ENCODE measurements at places on chromosomes 1 and 21. TPM values are rescaled to one million over a fixed set of nuclear protein-coding genes. Genes with fewer than 3 reads are reported as not detected.
A peak's percentile ranks its signal among the peaks of the same experiment; 100 is the strongest.

HPDL gene
- total RNA-seq: not detected

CLIC6 gene
- total RNA-seq: 10.0 TPM

WNT3A gene
- 0.29 TPM for total RNA-seq

NBPF4 gene
- total RNA-seq: not detected

PSRC1 gene
- total RNA-seq: 4.3 TPM

TDRD5 gene
- total RNA-seq: 5.7 TPM

DNA sequence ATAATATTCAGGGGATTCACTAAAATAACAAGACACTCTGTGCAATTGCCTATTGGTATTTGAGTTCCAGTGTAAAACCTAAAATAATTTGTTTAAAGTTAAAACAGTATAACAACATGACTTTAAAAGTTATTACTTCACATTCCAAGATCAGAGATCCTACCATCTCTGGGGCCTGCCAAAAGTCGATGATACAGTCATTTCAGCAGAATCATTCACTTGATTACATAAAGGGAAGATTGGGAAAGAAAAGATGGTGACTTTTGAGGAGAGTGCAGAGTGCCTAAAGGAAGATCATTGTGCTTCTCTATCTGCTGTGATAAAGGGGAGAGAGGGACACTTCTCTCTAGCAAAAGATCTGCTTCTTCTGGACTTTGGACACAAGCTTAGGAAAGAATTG is 784.4 kb upstream of the ADGRL4 start:
- H3K36me3 ChIP-seq: no peaks in the 10 kb centered on the region
- H3K27ac ChIP-seq: no peak overlapping the region
- H3K4me1 ChIP-seq: no peaks in the 10 kb centered on the region
- no peak for DNase-seq
- no peak overlapping the region for H3K4me3 ChIP-seq

DNA sequence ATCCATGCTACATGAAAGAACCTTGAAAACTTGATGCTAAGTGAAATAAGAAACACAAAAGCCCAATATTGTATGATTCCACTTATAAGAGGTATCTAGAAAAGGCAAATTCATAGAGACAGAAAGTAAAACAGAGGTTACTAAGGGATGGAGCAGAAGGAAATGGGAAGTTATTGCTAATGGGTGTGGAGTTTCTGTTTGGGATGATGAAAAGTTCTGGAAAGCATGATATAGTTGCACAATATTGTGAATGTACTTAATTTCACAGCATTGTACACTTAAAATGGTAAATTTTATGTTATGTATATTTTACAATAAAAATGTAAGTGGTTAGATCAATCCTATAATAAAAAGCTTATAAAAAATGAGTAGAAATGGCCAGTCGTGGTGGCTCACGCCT is 1.6 kb upstream of the NECAP2 start:
- H3K4me1 ChIP-seq: no peaks in the 10 kb centered on the region
- no peaks in the 10 kb centered on the region for H3K36me3 ChIP-seq
- H3K27me3 ChIP-seq: no peaks in the 10 kb centered on the region
- no peak overlapping the region for H3K4me3 ChIP-seq
- H3K27ac ChIP-seq: no peak overlapping the region

- DNase-seq: no peak
- H3K36me3 ChIP-seq: no peaks in the 10 kb centered on the region
These were observed 13.2 kb downstream of the RC3H1 start for GRCh38 chr1:174008979-174009378.

DNA sequence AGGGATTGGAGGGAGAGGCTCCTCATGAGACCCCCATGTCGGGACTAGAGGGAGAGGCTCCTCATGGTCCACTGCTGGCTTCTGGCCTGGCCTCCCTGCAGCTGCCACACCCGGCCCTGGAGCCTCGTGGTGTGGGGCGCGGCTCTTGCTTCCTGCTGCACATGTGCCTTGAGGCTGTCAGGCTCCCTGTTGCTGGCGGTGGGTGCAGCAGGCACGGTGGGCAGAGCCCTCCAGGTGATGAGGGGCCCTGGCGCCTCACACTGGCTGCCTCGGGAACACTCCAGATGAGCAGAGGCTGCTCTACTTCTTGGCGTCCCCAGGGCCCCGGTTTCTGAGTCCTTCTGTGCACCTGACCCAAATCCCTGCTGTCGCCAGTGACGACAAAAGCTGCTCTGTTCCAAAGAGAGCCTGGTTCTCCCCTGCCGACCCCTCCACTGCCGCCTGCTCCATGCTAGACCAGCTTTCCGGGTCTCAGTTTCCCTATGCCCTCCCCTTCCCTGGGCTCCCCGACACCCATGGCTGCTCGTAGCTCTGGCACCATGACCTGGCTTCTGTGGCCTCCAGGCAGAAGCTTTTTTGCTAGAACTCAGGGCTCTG is 9.7 kb upstream of the ATAD3B start:
- peak overlapping the region; percentile 61 for H3K4me3 ChIP-seq
- H3K4me1 ChIP-seq: no peaks in the 10 kb centered on the region
- DNase-seq: no peak
- H3K27ac ChIP-seq: peak overlapping the region; percentile 69

GRCh38 chr1:222010306-222010705 is 268.4 kb upstream of the DUSP10 start:
- no peaks in the 10 kb centered on the region for H3K4me1 ChIP-seq
- H3K27me3 ChIP-seq: no peaks in the 10 kb centered on the region
- no peak overlapping the region for H3K27ac ChIP-seq
- DNase-seq: no peak

GRCh38 chr21:27772816-27773215 is 805.9 kb upstream of the ADAMTS5 start:
- H3K36me3 ChIP-seq: no peaks in the 10 kb centered on the region
- H3K27ac ChIP-seq: no peak overlapping the region
- DNase-seq: no peak
- no peaks in the 10 kb centered on the region for H3K27me3 ChIP-seq

DNA sequence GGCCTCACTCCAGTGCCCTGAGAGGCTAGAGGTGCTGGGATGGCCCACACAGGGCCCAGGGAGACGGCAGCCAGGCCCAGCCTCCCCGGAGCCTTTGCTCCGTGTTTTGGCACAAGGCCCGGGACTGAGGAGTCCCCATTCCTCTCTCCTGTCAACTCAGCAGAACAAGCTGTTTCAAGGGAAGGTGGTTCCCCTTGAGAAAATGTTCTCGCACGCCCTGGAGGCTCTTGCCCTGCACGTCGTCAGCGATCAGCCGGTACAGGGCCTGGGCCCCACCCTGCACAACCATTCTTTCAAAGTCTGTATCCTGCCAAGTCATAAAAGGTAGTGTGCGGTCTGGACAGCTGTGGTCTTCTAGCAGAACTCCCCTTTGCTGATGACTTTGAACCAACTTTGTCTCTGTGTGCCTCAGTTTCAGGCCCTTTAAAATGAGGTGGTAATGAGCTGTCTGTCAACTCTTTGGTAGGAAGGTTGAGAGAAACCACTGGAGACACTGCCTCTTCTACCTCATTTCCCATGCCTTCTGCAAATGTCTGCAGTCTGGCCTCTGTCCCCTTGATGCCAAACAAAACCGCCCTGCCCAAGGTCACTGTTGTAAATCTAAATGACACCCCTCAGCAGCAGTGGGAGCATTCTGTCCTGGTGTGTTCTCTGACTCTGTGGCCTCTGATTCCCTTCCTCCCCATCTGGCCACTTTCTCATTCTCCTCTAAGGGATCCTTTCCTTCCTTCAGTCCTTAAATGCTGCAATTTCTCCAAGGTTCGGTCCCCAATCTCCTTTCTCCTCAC is 138.6 kb upstream of the JUN start:
- H3K27ac ChIP-seq: no peak overlapping the region
- H3K4me1 ChIP-seq: no peaks in the 10 kb centered on the region
- DNase-seq: peak; percentile 65
- no peaks in the 10 kb centered on the region for H3K27me3 ChIP-seq

DNA sequence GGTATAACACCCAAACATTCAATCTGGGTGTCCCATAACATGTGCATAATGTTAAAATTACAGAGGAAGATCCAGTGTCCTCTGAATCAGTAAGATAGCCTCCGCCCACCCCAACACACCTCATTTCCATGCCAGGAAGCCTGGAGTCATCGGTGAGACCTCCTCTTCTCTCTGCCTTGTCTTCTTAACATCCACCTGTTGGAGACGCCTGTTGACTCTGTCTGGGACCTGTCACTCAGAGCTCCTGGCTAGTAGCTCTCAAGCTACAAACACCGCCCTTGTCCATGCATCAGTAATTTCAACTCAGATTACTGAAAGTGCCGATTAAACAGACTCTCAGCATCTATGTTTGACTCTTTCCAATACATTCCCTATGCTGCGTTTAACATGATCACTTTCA is 27.4 kb downstream of the KCNJ15 start:
- no peak for DNase-seq
- no peak overlapping the region for H3K27ac ChIP-seq
- no peaks in the 10 kb centered on the region for H3K27me3 ChIP-seq
- no peaks in the 10 kb centered on the region for H3K4me1 ChIP-seq
- H3K4me3 ChIP-seq: no peak overlapping the region

GRCh38 chr1:37415611-37416244 is 58.7 kb upstream of the ZC3H12A start:
- H3K36me3 ChIP-seq: no peaks in the 10 kb centered on the region
- no peak for DNase-seq
- H3K4me3 ChIP-seq: no peak overlapping the region
- H3K27ac ChIP-seq: no peak overlapping the region
- no peaks in the 10 kb centered on the region for H3K27me3 ChIP-seq

DNA sequence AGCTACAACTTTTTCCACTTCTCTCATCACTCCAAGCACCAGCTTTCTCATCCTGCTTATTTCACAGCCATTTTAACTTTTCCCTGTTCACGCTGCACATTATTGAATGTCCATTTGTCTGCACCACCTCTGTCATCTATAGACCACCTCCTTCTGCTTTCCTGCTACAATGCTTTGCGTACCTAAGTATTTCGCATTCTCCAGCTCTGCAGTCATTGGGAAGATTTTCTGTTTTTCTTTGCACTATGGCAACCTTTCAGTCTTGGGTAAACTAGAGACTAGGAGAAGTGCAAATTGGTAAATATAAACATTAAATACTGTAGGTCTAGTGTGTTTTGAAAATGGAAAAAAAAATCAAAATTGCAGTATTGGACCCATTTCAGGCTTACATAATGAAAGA is 835 bp downstream of the CCDC30 start:
- DNase-seq: no peak
- peak overlapping the region; percentile 73 for H3K4me3 ChIP-seq
- H3K4me1 ChIP-seq: peaks cover 7% of the 10 kb centered on the region
- H3K36me3 ChIP-seq: no peaks in the 10 kb centered on the region

- H3K4me3 ChIP-seq: no peak overlapping the region
- H3K27ac ChIP-seq: no peak overlapping the region
- H3K4me1 ChIP-seq: no peaks in the 10 kb centered on the region
- no peak for DNase-seq
- H3K36me3 ChIP-seq: no peaks in the 10 kb centered on the region
- no peaks in the 10 kb centered on the region for H3K27me3 ChIP-seq
These were observed 714.1 kb upstream of the CHRM3 start for GRCh38 chr1:238672262-238672661.

- no peak overlapping the region for H3K27ac ChIP-seq
- H3K36me3 ChIP-seq: no peaks in the 10 kb centered on the region
- no peak overlapping the region for H3K4me3 ChIP-seq
- no peaks in the 10 kb centered on the region for H3K27me3 ChIP-seq
- H3K4me1 ChIP-seq: no peaks in the 10 kb centered on the region
These were observed 52.1 kb upstream of the PRMT6 start for GRCh38 chr1:107004421-107004820.

- no peak for DNase-seq
- H3K4me3 ChIP-seq: no peak overlapping the region
- H3K36me3 ChIP-seq: no peaks in the 10 kb centered on the region
- H3K4me1 ChIP-seq: no peaks in the 10 kb centered on the region
These were observed 29.0 kb downstream of the TRIM45 start for GRCh38 chr1:117092594-117092993.

DNA sequence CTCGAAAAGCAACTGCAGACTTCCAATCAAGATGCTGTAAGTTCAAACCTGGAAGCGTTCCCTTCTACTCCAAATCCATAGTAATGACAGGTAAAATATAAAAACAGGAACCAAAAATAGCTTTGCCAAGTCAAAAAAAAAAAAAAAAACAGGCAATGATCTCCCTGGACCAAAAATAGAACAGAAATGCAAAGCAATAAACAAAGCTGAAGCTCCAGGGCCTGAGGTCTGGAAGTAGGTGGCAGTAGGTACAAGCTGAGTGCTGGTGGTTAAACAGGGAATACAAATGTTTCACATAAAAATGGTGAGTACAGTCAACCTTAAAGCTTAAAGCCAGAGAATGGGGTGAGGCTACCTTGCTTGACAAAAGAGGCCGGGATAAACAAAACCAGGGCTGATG is 610.8 kb downstream of the SMYD3 start:
- DNase-seq: no peak
- H3K4me1 ChIP-seq: no peaks in the 10 kb centered on the region

- no peak overlapping the region for H3K27ac ChIP-seq
- no peak overlapping the region for H3K4me3 ChIP-seq
- no peaks in the 10 kb centered on the region for H3K4me1 ChIP-seq
- DNase-seq: no peak
- H3K27me3 ChIP-seq: no peaks in the 10 kb centered on the region
- H3K36me3 ChIP-seq: no peaks in the 10 kb centered on the region
These were observed 72.7 kb downstream of the HUNK start for GRCh38 chr21:31945546-31945945.

DNA sequence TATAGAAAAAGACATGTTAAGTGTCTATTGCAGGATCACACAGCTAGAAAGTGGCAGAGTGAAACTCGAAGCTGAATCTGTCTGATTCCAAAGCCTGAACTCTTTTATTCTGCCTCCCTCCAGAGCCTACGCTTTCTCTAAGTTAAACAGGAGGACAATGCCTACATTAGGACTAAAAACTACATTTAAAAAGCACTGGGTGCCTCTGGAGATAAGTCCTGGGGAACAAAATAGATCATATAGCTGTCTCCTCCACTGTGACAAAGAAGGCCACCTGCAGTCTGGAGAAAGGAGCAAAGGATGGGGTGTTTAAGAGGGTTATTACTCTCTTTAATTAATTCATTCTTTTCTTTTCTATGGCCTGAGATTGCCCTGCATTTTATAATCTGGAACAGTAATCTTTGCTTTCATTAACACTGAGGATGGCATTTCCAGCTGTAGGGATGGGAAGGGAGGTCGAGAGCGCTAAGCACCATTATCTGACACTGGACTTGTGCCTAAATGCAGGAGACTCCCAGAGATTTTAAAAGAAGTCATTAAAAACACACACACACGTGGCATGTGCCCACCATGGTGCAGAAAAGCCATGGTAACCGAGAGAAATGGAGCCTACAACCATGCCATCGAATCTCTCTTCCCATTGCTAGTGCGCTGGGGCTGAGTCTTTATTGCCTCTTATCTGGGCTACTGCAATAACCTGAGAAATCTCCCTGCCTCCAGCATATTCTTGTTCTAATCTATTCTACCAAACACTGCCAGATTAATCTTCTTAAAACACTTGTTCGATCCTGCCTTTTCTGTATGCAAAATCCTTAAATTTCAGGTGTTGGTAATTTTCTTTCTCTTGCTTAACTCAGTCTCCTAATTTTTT is 92.2 kb downstream of the PLXNA2 start:
- DNase-seq: no peak
- no peak overlapping the region for H3K4me3 ChIP-seq
- H3K27me3 ChIP-seq: no peaks in the 10 kb centered on the region
- H3K36me3 ChIP-seq: no peaks in the 10 kb centered on the region
